Fibroblast of skin of left quadriceps (primary cell): ENCODE measurements at places on chromosomes 6 and 20.

DNA sequence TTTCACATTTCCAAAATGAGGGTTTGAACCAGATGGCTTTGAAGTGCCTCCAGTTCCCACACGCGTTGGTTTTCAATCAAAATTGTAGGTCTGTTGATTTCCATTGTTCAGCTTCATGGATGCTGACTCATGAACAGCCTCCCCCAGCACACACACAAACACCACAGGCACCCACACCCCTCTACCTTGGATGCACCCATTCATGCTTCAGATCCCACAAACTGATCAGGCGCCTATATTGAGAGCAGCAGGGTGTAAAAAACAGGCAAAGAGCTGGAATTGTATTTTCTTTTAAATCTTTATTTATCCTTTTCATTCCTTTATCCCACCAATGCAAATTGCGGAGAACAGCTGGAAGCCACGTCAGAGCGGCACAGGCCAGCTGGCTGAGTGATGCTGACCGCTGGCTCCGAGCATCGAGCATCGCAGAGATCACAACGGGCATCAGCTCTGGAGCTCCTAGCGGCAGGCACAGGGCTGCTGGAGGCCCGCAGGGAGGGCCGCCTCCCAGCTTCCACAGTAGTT is 29.3 kb upstream of the TBC1D7 start:
- no peak for DNase-seq

- no peak for DNase-seq
Observed at GRCh38 chr6:24376871-24377270, 19.0 kb upstream of the DCDC2 start.

DNA sequence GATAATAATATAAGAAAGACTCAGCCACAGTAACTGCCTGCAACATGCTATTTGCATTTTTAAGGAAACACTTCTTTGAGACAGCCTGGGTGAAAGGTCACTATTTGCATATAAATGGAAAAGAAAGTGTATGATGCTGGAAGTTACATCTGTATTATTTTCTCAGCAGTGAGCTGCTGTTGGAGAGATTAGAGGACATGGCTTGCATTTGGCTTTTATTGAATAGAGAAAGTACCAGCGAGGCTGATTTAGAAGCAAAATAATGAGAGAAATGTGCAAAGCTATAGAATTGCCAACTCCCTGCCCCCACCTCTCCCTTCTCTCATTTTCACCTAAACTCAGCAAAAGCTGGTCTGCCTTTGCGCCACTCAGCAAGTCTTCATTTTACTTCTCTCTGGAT is 12.7 kb downstream of the MYT1 start:
- no peak for DNase-seq

GRCh38 chr6:138086573-138087196 is 20.5 kb downstream of the PERP start:
- no peak for DNase-seq

DNA sequence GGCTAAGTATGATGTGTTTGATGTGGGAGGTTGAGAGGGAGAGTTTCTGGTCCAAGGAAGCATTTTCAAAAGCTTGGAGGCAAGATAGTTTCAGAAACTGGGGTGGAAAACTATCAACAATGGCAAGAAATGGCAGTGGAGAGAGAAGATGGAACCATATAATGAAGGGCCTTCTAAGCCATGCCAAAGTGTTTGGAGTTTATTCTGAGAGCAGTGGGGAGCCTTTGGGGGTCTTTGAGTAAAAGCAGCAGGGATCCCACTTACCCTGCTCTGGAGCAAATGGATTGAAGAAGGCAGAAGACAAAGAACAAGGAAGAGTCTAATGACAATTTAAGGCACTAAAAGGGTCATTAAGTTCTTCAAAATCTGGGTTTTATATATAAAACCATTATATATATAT is 538.9 kb downstream of the UTRN start:
- DNase-seq = no peak

- no peak for DNase-seq
Observed at GRCh38 chr6:170423814-170424603, 117.5 kb downstream of the FAM120B start.

GRCh38 chr6:13915561-13916229 is 9.1 kb upstream of the RNF182 start:
- no peak for DNase-seq

- no peak for DNase-seq
Observed at GRCh38 chr6:165663736-165664558, 906 bp upstream of the PDE10A start.

DNA sequence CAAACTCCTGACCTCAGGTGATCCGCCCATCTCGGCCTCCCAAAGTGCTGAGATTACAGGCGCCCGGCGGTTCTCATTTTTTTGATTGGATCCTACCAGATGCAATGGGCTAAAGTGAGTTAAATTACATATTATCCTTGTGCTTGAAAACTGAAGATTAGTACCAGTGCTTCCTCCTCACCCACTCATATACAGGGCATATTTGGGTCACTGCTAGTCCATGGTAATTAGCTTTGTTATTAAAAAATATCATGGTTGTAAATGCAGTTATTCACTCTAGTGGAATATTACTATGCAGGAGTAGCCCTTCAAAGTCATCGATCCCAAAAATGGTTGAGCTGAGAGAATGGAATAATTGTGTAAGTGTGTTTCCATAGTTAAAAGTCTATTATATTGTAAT is 26.5 kb downstream of the ZNF292 start:
- DNase-seq = no peak

DNA sequence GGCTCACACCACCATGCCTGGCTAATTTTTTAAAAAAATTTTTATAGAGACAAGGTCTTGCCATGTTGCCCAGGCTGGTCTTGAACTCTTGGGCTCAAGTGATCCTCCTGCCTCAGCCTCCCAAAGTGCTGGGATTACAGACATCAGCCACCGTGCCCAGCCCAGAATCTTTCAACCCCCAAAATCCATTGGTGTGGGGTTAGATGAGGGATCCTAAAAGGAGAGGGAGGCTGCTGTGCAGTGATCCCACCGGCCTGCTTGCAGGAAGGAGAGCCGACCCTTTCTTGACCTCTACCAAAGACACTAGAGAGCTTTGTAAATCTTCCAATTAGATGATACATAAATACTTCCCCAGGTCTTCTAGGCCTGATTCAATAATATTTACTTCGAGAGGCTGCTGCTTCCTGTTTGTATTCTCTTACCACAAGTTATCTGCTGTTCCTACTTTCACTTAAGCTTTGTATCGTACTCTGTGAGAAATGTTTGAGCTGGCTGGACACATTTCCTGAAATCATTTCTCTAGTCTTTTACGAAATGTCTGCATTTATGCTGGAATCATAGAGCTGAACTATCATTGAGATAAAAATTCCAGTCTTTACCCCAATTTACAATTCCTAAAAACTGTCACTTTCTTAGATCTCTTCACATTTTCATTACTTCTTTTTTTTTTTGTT is 49.3 kb upstream of the IER3 start:
- DNase-seq = no peak

DNA sequence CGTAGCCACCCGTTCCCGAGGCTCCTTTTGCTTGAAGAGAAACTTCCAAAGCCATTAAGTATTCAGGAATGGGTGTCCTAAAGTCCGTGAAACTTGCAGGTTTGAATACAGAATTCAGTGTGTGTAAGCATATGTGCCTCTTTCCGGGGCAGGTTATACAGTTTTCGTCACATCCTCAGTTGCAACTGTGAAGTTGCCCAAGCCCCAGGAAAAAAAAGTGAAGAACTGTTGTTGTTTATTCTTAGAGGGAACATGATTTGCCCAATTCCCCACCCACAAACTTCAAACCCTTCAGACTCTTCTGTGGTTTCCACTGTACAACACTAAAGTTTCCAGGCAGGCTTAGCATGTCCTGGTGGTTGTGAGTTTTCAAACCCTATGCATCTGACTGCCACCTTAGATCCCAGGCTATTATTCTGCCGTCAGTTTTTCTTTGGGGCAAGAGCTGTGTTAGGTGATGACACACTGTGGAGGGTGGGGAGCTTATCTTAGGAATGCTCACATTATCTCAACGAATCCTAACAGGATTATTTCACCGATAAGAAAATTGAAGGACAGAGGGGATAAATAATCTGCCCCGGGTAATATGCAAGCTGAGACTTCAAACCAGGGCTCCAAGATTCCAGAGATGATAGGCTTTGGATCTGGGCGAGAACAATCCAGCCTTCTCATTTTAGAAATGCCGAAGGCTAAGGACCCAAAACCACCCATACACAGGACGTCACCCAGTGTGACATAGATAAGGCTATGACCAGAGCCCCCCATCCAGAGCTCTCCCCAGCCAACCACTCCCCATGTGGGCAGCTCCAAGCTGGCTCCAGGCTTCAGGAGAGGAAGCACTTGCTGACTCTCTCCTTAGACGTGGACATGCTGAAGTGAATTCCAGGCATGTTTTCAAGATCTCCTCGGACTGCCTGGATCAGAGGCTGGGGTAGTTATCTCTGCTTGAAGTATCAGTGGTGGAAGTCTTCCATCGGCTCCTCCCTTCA is 81.7 kb upstream of the AFDN start:
- no peak for DNase-seq

DNA sequence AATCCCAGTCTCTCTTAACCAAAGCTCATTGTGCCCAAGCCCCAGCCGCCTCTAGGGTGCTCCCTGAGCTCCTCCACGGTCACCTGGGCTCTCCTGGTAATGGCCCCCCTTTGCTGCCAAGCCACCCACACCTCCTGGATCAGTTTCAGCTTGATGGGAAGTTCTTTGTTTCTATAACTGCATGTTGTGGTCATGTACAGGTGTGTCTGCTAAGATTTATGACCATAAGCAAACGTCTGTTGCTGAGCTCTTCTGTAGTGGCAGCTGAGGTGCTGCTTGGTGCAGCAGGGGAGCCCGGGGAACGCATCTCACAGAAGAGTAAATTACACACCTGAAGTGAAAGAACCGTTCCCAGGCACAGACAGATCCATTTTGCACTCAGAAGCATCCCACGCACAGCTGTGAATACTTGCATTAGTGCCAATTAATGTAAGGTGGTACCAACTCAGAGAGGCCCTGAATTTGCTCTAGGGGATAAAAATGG is 194.6 kb upstream of the ARID1B start:
- no peak for DNase-seq

- peak; percentile 94 for DNase-seq
Observed at GRCh38 chr20:38472513-38473366, at the start of gene RALGAPB. Gene RALGAPB (plus strand): TSS chr20:38472843. CDS start chr20:38488433, 15,590 bp downstream.

GRCh38 chr20:17468073-17468840 is 62.9 kb downstream of the BFSP1 start:
- DNase-seq = no peak

- no peak for DNase-seq
Observed at GRCh38 chr20:10939331-10939941, 265.6 kb upstream of the JAG1 start.

DNA sequence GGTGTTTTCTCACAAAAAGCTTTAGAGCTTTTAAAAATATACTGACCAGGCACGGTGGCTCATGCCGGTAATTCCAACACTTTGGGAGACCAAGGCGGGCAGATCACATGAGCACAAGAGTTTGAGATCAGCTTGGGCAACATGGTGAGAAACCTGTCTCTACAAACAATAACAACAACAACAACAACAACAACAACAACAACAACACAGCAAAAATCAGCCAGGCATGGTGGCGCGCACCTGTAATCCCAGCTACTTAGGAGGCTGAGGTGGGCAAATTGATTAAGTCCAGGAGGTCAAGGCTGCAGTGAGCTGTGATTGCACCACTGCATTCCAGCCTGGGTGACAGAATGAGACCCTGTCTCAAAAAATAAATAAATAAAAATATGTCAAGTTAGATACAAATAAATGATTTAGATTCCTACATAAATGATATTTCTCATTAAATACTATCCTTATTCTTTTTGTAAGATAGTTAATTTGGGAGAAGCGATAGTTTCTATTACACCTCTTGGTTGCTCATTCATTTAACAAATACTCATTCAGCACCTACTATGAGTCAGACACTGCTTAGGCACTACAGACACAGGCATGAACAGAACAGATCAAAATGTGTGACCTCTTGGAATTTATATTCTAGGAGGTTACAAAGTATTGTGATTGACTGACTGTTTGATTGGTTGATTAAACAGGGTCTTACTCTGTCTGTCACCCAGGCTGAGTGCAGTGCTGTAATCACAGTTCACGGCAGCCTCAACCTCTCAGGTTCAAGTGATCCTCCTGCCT is 83.5 kb upstream of the BEND3 start:
- DNase-seq = no peak

- DNase-seq = no peak
Observed at GRCh38 chr20:22821081-22821727, 213.9 kb upstream of the SSTR4 start.

DNA sequence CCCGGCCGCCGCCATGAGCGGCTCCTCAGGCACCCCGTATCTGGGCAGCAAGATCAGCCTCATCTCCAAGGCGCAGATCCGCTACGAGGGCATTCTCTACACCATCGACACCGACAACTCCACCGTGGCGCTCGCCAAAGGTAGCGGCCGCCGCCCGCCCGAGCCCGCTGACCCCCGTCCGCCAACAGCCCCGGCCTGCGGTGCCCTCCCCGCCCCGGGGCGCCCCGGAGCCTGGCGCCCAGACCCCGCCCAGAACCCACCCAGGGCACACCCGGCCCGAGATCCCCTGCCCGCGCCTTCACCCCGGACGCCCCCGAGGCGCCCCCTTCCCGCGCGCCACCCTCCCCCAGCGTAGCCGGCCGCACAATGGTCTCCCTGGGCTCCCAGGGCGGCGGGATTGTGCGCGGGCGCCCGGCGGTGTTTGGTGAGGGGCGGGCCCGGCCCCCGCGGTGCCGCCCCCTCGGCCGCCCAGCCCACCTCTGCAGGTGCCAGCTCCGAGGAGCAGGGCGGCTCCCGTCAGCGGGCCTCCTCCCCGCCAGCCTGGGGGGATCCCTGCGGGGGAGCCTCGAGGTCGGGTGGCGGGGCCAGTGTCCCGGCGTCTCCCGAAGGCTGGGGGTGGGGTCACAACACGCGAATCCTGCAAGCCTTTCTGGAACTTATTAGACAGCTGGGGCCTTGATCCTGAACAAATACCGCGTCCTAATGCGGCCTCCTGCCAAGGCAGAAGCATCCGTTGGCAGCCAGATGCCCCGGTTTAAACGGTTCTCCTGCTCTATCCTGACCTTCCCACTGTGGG is 577 bp downstream of the LSM14B start:
- no peak for DNase-seq

DNA sequence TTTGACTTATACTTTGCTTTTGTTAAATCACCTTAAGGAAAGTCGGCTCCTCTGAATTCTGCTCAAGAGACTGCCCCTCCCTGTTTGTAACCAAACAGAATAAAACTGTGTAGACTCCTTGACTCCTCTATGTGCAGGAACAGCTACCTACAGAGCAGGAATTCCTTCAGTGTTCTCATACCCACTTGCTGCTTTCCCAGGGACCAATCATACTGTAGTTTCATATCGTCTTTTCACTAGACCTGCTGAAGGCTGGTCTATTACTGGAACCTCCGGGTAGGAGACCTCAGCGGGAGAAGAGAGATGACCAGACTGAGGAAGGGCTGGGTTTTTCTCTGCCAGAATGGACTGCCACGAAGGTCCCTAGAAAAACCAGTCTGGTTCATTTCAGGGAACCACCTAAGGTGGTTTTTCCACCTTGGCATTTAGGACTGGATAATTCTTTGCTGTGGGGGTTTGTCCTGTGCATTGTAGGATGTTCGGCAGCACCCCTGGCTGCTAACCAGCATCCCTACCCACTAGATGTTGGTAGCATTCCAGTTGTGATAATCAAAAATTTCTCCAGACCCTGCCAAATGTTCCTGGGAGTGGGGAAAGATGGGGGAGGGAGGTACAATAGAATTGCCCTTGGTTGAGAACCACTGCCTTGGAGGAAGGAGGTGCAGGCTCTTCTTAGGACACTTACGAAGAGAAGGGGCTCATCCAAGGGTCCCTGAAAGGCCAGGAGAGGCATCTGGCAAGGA is 80.5 kb downstream of the DNAAF9 start:
- DNase-seq = no peak

- DNase-seq = no peak
Observed at GRCh38 chr20:15842872-15843271, 730.4 kb downstream of the KIF16B start.

- no peak for DNase-seq
Observed at GRCh38 chr20:37714978-37715672, 21.3 kb downstream of the CTNNBL1 start.
